Lung microvascular endothelial cell (primary cell): ENCODE measurements at places on chromosomes 12 and 14. TPM values are rescaled to one million over a fixed set of nuclear protein-coding genes. Genes with fewer than 3 reads are reported as not detected.

DNA sequence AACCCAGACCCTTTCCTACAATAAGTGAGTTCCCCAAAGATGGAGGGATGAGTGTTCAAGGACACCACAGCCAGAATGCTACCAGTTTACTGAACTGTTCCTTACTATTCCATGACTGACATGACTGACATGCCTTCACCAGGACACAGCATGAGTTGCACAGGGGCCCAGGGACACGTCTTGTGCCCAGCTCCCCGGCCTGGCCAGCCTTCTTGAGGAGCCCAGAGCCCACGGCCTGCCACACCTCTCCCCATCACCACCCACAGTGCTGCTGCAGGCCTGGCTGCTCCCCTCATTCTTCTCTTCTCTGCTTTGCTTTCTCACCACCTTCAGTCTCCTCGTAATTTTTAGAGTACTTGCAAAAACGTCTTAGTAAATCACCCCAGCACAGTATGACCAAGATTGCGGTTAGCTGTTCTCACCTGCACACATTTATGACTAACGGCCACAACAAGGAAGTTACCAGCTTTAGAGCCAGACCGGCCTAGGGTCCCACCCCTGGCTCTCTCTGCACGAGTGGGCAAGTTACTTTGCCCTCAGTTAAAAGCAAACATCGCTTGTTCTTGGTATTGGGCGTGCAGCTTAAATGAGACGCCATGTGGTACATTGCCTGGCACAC lies 18.5 kb downstream of the PPP2R5E start:
- DNase-seq, result no peak

The CLEC4D gene
- total RNA-seq, result not detected in 2 replicates

The TSPAN19 gene
- total RNA-seq, result under 0.01 and 0.20 TPM in 2 replicates

DNA sequence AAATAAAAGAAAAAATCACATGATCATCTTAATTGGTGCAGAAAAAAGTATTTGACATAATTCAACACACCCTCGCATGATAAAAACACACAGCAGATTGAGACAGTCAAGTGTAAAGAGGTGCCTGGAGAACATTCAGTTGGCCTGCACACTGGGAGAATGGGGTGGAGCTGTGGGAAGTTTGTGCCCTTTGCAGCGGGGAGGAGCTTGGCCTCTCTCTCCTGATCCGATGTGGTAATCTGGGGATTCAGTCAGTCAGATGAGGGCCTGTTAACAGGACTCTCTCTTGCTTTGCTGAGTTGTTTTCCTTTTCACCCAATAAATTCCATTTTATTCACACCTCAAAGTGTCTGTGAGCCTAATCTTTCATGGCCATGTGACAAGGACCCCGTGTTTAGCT lies 5.9 kb downstream of the SERPINA6 start:
- DNase-seq, result no peak

The AQP6 gene
- not detected in 2 replicates for total RNA-seq
